ENCODE measurements at places on chromosomes 7 and 10.

DNA sequence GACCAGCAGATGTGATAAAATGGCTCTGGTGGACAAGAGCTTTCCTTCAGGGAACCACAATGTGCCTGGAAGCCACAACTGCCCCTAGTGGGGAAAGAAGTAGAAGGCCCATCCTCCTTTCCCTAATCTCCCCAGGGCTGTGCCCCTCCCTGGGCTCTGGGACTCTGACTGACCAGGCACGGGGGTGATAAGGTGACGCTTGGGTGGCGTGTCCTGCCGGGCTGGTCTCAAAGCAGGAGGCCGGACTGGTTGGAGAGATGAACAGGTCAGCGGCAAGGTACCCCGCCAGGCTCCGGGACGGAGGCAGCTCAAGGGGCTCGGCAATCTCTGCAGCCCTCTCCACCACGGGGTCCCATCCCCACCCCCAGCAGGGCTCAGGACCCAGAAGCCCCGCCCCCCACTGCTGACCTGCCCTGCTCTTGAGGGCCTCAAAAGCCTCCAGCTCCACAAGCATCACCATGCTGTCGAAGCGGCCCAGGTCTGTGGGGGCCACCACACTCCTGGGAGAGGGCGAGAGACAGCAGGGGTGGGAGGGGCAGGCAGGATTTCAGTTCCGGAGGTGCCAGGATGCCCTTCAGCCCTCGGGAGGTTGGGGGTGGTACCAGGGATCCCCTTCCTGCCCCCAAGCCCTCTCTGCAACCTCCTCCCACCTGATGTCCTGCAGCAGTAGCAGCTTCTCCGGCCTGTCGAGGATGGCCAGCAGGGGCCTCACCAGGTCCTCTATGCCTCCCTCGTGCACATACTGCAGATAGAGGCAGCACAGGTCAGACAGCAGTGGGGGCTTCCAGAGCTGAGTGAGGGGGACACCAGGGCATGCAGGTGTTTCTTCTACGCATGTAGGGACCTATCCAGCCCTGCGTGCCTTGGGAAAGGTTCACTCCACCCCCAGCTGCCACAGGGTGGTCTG, 12.2 kb downstream of the LZTS2 start:
- no peak for DNase-seq

GRCh38 chr7:92636018-92636560, 45.9 kb upstream of the FAM133B start:
- DNase-seq, result no peak

GRCh38 chr7:44142028-44142427, 896 bp upstream of the MYL7 start:
- no peak for DNase-seq

DNA sequence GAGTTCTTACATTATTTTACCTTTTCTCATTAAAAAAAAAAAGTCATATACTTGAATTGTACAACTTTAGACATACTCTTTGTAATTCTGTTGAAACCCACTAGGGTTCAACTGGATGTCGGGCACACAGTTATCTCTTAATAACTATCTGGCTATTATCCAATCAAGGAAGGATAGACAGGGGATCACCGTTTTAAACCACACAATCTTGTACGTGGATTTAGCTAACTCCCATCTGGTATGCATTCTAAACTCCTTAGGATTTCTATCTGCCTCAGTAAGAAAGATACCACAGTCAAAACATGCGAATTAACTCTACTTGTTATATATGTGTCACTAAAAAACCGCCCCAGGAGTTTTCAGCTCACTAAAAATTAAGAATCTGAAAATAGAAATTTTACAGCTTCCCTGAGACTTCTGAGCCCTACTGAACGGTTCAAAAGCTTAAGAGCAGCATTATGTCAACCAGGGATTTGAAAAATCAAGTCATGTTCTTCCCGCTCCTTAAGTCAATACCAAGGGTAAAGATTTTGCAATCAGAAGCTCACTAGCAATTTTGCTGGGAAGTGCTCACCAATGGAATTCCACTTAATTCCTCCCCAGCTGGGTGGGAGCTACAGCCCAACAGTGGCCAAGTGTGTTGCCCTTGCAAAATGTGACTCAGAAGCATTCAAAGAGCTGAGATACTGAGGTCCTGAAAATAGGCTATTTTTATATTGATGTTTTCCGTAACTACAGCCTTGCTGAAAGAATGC, 267.0 kb downstream of the FRMD4A start:
- DNase-seq, result no peak

- no peak for DNase-seq
These were observed 76.0 kb upstream of the DNAAF5 start for GRCh38 chr7:650339-651031.

GRCh38 chr7:35250452-35250851, 3.4 kb downstream of the TBX20 start:
- DNase-seq, result no peak

DNA sequence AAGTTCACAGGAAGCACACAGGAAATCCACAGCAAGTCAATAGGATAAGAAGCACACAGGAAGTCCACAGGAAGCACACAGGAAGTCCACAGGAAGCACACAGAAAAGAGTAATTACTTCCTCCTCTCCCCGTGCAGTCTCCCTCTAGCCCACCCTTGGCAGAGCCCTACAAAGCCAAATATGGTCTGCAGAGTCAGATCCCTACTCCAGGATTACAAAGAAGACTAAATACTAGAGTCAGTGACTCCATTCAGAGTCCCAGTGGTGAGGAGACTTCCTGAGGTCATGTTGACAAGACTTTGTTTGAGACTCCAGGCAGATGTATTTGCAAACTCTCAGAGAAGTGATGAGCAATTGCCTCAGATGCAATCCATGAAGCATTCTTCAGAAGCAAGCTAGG, 398.6 kb upstream of the AUTS2 start:
- no peak for DNase-seq
